ENCODE measurements at places on chromosomes 7 and 10.

GRCh38 chr7:90244909-90245851, at the start of gene CFAP69:
TSS of gene CFAP69 (plus strand) at chr7:90245174. CDS start at chr7:90245425, 251 bp downstream.
- DNase-seq, result peak; percentile 85

- DNase-seq, result no peak
Measured at GRCh38 chr10:27433976-27434375, 70.1 kb upstream of the RAB18 start.

DNA sequence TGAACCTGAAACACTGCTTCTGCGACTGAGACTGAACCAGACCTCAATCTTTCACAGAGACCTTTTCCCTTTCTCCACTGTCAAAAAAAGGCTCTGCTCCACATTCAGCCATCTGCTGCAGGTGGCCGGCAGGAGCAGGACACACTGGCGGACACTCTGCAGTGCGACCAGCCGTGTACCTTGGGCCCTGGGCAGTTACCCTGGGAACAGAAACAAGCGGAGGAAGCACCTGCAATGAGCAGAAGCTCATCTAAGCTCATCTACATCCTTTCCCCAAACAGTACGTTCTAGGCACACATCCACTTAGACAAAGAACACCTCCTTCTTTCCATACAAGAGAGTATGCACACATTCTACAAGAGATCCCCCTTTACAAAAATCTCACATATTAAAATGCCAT, 22.8 kb downstream of the VOPP1 start:
- DNase-seq, result no peak

DNA sequence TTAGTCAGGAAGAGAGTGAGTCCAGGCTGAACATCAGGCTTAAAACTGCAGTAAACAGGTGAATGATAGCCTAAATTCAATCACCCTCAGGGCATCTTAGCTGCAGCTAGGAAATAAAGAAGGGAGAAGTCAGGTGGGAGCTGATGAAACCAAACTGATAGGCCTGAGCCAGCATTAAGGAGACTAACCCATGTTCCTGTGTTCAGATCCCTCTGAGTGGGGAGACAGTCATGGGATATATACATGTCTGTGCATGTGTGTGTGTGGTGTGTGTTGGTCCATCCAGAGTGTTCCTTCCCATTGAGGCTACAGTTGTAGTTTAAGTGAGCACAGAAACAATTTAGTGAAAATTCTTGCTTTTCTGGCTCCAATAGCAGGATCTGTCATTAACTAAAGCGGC, 480.9 kb downstream of the PHTF2 start:
- no peak for DNase-seq

DNA sequence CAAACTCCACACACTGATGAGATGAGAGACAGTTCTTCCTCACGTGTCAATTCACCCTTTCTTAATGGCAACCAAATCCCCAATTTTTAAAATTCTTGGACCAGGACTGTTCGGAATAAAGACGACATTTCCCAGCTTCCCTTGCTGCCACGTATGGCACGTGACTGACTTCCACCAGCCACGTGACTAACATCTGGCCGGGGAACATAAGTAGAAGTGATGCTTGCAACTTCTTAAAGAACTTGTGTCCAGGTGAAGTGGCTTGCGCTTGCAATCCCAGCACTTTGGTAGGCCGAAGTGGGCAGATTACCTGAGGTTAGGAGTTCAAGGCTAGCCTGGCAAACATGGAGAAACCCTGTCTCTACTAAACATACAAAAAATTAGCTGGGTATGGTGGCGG, 405.1 kb downstream of the CALN1 start:
- DNase-seq, result no peak

- no peak for DNase-seq
Measured at GRCh38 chr10:33661580-33662336, 327.3 kb upstream of the NRP1 start.

GRCh38 chr10:102418622-102419268, at the start of gene PSD:
TSS of gene PSD (minus strand) at chr10:102418785. CDS start at chr10:102417038, 1,747 bp downstream.
- no peak for DNase-seq

DNA sequence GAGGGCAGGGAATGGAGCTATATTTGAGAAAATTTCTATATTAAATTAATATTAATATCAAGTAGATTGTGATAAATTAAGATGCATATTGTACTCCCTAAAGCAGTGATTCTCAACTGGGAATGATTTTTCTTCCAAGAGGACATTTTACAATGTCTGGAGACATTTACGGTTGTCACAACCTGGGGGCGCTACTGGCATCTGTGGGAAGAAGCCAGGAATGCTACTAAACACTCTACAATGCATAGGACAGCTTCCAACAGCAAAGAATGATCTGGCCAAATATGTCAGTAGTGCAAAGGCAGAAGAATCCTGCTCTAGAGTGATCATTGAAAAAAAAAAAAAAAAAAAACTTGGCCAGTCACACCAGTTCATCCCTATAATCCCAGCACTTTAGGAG, 100.0 kb downstream of the LSM5 start:
- no peak for DNase-seq

DNA sequence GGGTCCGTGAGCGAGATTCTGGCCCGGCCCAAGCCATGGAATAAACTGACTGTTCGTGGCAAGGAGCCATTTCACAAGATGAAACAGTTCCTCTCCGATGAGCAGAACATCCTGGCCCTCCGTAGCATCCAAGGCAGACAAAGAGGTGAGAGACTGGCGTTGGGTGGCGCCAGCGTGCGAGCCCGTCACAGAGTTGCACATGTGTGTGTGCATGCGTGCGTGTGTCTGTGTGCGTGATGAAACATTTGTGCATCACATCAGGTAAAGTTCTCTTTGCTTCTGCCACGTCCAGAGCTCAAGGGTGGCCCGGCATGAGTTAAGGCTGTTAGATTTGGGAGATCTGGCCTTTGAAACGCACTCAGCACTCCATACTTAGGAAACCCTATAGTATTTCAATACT, 89.5 kb upstream of the SH2B2 start:
- DNase-seq, result no peak

DNA sequence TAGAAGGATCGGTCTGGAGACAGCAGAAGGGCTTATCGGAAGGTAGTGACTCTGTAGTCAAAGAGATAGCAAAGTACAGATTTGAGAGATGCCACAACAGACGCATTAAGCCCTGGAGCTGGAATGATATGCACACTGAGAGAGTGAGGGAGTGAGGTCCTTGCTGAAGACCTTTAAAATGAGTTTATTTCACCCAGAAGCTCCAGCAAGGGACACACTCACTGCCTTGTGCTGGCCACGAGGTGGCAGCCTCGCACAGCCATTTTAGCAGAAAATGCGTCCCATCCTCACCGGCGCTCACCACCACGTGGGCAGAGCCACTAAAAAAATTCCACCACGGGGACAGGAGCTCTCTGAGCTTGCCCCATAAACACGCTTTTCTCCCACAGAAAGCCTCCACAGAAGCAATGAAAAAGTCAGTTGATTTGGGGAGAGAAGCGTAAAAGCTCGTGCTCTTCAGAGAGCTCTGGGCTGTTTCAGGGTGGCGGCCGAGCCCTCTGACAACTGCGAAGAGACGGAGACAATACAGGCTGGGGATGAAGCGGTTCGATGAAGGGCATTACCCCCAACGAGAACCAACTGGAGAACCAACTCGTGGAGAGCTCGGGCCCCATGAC, 163.0 kb upstream of the KLF14 start:
- DNase-seq, result peak; percentile 74

- no peak for DNase-seq
Measured at GRCh38 chr7:144826208-144826607, 9.6 kb downstream of the TPK1 start.

DNA sequence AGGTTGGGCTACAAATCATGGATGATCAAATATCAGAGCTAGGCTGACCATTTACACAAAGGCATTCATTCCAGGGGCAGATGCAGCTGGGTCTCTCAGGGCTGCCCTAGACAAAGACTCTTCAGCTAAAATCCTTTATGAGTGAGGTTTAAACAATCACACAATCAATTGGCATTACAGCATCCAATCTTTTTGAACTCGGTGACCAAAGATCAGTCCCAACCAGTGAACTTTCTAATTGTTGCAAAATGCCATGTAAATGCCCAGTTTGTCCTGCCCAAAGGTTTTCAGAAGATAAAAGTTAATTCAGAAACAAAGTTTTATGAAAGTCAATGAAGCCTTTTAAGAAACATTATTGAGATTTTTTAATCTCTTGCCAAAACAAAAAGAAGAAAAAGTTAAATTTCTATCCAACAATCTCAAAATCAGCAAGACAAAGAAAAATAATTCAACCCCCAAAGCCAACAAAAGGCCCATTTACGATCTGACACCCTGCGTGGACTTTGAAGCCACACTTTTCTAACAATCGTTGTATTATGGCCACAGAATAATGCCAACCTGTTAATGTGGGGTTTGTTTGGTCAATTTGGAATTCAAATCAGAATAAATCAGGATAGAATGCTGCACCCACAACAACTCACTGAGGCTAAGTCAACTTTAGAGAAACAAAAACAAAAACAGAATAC, 40.9 kb downstream of the GPR37 start:
- no peak for DNase-seq

- no peak for DNase-seq
Measured at GRCh38 chr10:103452506-103453230, 498 bp upstream of the CALHM2 start.

GRCh38 chr7:27080844-27081436, 14.9 kb downstream of the HOXA1 start:
- DNase-seq, result no peak

DNA sequence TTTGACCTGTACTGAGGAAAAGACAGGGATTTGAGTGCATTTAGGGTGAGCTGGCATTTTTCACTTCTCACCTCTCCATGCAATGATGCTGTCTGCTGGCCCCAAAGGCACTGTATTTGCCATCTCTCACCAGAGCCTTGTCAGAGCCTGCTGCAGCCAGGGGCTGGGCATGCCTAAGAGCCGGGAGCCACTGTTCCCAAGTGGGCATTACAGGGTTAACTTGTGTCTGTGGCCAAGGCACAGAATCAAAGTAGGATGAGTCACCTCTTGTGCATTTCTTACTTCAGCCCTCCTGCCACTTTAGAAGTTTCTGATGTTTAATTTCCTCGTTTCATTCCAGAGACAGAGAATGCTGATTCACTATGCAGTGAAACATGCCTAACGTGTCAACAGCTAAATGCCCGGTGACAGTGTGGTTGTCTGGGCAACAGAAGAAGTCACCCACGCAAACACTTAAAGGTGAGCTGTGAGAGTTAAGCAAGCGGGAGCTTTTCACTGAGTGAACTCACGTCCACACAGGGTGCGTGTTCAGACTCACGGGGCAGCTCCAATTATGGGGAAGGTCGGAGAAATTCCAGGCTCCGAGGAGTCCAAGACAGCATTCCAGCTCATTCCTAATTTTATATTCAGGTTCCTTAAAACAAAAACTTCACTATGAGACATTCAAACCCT, 57.1 kb upstream of the IGFBP3 start:
- no peak for DNase-seq

GRCh38 chr7:28573651-28574301, 161.5 kb downstream of the CREB5 start:
- DNase-seq, result no peak

Data from activated CD4-positive, alpha-beta T cell treated with anti-CD3 and anti-CD28 coated beads, Interleukin-2, amount 50 U/mL, for 1 hour (primary cell).